ENCODE measurements at places on chromosomes 6 and 20.

DNA sequence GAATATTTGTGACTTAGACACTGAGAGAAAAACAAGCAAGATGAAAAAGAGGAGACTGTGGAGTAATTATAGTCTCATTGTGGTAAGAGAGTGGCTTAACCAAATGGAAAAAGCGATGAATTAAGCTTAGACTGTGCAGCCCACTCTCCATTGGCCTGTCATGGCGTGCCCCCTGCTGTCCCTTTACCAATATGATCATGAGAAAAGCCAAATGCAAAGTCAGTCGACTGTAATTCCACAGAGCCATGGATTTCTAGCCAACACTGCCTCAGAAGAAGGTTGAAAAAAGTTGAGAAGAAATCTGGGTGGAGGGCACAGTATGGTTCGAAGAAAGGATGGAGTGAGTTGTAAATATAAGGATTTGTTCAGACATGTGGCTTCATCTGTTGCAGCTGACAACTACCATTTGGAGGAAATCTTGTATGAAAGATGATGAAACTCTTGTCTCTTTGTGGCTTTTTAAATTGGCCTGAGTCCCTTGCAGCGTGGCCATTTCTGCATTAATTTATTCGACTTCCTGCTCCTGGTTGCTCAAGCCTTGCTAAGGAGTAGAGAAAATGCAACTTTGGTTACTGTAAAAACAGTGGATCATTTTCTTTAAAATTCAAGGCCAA is 251.4 kb downstream of the DOK5 start:
- DNase-seq, result no peak

DNA sequence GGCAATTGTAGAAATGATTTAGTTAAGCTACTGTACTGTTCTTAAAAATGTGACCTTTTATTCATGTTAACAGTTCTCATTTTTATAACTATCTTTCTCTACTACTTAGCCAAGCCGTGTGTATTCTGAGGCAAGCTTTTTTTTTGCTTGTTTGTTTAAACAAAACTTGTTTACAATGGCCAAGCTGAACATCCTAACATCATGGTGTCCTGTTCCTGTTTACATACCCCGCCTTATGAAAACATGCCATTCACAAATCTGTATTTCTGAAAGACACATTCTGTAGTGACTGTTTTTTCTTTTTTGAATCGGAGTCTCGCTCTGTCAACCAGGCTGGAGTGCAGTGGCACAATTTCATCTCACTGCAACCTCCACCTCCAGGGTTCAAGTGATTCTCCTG is 140.9 kb downstream of the NCOA3 start:
- DNase-seq, result no peak

DNA sequence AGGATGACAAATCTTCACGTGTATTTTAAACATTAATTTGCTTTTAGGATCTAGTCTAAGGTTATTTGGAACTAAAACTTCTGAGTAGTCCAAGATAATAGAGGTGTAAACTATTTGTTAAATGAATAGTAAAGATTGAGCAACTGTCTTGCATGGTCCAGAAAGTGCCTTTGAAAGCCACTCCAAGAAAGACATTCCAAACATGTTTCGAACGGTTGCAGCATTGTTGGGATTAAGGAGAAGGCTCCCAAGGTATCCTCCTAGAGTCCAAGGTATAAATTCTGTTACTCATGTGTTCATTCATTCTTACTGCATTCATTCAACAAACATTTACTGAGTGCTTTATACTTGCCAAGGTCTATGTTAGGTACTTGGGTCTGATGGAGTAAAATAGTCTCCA is 28.8 kb upstream of the MYLK2 start:
- no peak for DNase-seq

GRCh38 chr20:37342231-37343177 is 3.4 kb upstream of the SRC start:
- no peak for DNase-seq

GRCh38 chr6:16898640-16899396 is 137.6 kb upstream of the ATXN1 start:
- DNase-seq, result no peak

DNA sequence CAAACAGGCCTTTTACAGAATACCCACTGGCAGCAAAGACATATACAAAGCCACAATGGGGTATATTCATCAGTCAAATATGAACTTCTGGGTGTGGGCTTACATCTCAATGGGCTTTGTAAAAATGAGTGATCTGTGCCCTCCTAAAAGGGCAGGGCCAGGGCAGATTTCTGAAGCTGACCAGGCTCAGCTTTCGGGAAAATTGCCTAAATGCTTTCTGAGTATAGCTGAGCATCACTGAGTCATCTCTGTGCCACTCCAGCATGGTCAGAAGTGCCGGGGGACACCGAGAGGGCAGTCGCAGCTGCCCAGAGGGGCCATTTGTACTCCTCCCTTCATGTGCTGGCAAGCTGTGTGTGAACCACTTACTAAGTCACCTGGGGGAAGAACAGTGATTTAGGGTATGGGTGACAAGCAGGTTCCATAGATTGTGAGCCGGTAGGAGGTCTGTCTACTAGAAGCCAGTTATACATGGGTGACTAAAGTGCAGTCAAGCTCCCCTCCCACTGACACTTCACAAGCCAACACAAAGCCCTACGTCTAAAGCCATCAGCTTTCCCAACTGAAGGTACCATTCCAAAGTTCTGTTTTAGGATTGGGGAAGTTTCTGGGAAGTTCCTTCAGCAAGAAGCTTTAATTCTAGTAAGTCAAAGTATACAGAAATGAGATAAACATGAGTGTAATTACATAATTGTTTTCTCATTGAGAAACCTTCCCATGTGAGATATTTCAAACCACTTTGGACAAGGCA is 147.6 kb upstream of the TAB2 start:
- no peak for DNase-seq

DNA sequence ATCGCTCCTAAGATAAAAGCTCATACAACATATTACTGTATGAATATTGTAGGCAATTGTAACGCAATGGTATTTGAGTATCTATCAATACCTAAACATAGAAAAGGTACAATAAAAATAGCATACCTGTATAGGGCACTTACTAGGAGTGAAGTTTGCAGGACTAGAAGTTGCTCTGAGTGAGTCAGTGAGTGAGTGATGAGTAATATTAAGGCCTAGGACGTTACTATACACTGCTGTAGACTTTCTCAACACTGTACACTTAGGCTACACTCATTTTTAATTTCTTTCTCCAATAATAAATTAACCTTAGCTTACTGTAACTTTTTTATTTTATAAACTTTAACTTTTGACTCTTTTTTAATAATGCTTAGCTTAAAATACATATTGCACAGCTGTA is 546.9 kb downstream of the HACE1 start:
- no peak for DNase-seq

GRCh38 chr6:12977806-12978205 is 261.2 kb downstream of the PHACTR1 start:
- no peak for DNase-seq

GRCh38 chr6:52725535-52726192 is 37.6 kb downstream of the GSTA2 start:
- no peak for DNase-seq

DNA sequence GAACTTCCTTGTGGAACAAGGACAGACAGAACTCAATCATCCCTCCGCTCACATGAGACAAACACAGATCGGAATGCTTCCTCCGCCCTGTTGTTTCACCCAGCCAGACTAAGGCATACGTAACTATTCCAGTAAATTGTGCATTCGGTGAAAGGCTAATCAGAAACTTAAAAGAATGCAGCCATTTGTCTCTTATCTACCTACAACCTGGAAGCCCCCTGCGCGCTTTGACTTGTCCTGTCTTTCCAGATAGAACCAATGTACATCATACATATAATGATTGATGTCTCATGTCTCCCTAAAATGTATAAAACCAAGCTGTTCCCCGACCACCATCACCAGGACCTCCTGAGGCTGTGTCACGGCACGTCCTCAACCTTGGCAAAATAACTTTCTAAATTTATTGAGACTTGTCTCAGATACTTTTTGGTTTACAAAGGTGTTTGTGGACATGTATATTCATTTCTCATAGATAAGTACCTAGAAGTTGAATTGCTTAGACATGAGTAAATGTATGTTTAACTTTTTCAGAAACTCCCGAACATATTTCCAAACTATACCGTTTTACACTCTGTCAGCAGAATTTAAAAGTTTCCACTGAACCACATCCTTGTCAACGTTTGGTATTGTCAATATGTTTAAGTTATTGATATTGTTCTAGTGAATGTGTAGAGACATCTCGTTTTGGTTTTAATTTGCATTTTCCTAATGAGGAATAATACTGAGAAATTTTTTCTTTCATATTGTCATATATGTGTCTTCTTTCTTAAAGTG is 197.6 kb upstream of the THBS2 start:
- DNase-seq, result no peak

DNA sequence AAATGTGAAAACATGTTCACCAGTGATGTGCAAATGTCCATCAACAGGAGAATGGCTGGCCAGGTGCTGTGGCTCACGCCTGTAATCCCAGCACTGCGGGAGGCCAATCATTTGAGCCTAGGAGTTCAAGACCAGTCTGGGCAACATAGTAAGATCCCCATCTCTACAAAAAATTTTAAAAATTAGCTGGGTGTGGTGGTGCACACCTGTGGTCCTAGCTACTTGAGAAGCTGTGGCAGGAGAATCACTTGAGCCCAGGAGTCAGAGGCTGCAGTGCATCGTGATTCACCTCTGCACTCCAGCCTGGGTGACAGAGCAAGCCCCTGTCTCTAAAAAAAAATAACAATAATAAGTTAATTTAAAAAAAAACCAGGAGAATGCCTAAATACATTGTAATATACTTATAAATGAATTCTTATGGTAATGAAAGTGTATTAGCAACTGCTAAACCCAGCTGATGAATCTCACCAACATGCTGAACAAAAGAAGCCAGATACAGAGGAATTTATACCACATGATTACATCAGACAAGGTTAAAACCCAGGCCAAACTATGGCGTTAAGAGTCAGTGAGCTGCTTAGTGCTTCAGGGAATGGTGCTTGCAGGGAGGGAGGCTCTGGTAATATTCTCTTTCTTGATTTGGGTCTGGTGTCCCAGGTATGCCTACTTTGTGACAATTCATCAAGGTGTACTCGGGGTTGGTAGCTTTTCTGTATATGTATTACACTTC is 36.4 kb downstream of the RPP40 start:
- DNase-seq, result no peak

GRCh38 chr6:20893412-20893811 is 359.2 kb downstream of the CDKAL1 start:
- no peak for DNase-seq

DNA sequence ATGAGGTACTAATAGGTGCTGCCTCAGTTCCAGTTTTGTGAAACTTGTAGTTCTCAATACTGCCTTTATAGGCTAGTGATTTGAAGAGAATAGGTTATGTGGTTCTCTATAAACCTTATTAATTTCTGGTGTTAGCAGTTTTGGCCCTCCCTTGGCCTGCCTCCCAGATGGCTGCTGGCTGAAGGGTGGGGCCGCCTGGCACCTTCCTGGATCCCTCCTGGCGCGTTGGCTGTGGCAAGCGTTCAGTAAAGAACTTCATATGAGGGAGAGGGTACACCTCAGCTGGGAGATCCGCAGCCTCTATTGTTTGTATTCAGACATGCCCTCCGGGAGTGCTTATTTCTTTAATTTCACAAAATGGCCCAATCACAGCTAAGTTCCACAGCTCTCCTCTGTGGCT is 51.9 kb downstream of the FAM120B start:
- no peak for DNase-seq

GRCh38 chr6:33534702-33535101 is 45.4 kb downstream of the BAK1 start:
- no peak for DNase-seq

- no peak for DNase-seq
These were observed 55.2 kb downstream of the EFHC1 start for GRCh38 chr6:52475307-52475706.

GRCh38 chr6:131765804-131766135 is 42.0 kb upstream of the ENPP1 start:
- DNase-seq, result no peak

GRCh38 chr20:32332614-32333013 is 25.5 kb upstream of the ASXL1 start:
- DNase-seq, result no peak

- DNase-seq, result no peak
These were observed 48.1 kb downstream of the DUSP22 start for GRCh38 chr6:340186-340955.

GRCh38 chr6:117909638-117910037 is 2.6 kb downstream of the SLC35F1 start:
- no peak for DNase-seq

DNA sequence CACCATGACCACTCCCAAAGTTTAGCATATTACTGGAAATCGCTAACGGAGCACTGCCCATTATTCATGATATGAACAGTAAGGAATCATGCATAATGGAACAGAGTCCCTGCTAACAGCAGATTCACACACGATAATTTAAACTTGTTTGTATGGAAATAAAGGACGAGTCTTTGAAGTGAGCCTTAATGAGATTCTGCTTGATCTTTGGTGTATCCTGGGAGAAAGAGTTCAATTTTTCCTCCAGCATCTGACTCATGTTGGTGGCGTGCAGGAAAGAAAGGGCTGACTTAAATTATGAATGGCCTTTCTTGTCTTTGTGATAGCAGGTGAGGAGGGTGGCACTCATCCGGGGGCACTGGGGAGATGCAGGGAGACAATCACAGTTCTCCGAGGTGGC is 194.6 kb downstream of the ZNF217 start:
- DNase-seq, result no peak

DNA sequence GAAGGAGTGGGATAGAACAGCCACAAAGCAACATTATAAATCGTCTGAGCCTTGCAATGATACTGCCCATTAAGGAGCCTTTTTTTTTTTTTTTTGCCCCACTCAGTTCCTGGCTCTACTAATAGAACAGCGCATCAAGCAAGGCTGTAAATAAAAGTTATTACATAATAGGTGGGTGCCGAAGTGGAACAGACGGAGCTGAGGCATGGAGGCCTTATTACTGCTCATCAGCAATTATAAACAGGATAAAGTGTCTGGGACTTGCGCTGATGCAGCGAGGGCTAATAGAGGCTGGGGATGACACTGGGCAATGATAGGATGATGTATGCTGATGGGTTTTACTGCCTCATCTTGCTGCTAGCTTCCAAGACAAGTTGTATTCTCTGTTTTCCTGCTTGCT is 272.1 kb downstream of the ZFAND3 start:
- no peak for DNase-seq

DNA sequence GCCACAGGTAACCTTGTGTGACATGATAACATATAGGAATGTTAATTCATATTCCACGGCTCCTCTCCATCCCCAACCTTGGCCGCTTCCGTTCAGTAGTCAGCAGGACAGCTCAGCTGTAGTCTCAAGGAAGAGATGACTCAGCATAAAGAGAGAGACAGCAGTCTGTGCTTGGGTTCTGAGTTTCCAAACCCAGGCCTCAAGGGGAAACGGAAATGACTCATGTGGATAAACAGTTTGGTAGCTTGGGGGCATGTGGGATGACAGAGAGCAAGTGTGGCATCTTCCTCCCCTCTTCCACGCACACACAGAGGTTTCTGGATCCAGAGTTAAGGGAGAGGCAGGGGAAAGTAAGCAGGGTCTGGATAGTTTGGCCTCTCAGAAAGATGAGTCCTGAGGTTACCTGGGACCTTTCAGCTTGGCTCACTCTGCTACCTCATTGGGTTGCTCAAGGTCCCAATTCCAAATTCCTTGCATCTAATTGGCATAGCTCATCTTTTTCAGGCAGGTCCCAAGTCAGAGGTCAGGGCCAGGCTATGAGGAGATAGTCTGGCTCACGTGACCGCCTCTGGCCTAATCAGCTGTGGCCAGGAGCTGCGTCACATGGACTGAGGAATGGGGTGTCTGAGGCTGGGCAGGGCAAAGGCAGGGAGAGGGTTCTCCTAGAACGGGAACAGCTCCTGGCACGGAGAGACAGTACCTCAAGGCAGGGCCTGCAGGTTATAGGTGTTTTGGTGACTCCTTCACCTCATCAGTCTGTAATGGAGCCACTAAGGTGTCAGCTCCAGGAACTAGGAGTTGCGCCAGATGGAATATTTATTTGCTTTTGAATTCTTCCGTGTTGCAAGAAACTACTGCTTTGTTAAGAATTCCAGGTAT is 36.5 kb upstream of the MLN start:
- no peak for DNase-seq
